ENCODE measurements at places on chromosomes 7 and 10.
A peak's percentile ranks its signal among the peaks of the same experiment; 100 is the strongest.

GRCh38 chr10:32190890-32191491, 134.8 kb upstream of the KIF5B start:
- ATAC-seq = no peak

- no peak for ATAC-seq
Observed at GRCh38 chr7:12056381-12056780, 154.7 kb upstream of the TMEM106B start.

DNA sequence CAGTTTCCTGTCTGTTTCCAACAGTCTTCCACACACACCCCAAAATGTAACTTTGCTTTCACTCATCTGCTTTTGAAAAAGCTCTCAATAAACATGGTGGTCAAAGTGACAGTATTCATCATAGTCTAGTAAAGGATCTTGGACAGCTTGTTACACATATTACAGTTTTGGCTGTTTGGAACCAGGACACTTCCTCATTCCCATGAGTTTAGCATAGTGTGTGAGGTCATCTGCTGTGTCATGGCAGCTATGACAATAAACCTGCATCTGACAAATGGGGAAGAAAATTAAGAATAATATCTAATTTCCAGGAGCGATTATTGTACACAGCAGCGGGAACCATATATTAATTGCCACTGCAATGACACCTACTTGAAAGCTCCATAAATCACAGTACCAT, 184.3 kb upstream of the SLC26A5 start:
- no peak for ATAC-seq

DNA sequence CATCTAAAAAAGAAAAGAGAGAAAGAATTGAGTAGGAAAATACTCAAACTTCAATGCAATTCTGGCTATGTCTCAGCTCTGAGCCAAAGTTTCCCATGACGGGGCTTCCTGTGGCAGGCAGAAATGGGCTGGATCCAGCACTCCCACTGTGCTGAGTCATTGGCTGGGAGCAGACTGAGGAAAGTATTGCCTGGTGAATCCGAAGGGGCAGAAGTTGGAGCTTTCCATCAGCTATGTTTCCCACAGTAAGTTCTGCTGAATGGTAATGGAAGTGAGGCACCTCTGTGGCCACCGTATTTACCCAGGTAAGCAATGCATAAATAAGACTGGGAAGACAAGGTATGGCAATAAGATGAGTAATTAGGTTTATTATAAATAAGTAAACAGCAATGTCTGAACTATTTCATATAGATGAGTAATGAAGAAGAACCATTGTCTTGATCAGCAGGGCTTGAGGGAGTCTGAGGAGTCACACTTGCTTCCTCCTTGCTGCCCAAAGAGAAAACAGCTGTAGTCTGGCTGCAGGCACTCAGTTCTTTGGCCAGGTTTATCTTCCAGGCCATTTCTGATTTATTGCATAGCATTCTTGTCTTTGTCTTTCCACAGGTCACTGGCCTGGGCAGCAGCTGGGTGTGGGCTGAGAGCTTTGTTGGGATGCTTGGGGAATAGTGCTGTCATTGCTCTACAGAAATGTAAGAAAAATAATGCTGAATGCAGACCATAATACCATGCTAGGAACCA, 255.3 kb downstream of the DNAJB9 start:
- no peak for ATAC-seq

DNA sequence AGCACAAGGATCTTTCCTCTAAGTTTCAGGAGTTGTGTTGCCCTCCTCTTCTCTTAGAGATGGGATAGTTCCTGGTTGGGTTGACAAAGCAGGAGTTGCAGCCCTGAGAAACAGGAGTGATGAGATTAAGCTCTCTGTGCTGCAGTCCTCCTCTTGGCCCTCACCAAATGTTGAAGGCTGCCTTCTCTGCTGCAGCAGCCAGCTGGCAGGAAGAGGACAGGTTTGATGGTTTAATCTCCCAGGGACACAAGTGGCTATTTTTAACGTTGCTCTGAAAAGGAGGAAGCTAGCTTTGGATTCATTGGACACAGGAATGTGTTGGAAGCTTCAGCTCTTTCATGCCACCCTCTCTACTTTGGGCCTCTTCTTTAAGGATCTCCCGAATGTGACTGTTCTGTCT, 9.4 kb downstream of the STRIP2 start:
- ATAC-seq = no peak

DNA sequence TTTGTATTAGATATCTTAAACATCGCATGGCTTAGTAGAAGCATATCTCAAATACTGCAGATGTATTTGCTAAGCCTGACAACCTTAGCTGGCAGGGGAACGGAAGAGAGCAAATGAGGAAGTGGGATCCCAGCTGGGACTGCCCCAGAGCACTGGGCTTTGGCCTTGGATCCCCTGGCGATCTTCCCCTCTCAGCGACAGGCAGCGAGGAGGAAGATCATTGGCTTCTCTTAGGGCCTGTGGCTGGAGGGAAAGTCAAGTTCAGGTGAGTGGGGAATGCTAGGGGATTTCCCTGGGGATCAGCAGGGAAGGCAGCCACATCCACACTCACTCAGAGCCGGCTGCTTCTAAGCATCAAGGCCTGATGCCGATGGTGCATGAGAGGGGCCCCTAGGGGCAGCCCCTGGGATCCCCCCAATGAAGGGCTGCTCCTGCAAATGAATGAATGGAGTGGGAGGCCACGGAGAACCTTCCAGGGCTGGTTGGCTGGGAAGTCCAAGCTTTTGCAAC, 42.0 kb downstream of the LYZL2 start:
- ATAC-seq = peak; percentile 59

GRCh38 chr10:128713874-128714570, 587.8 kb upstream of the MKI67 start:
- no peak for ATAC-seq

DNA sequence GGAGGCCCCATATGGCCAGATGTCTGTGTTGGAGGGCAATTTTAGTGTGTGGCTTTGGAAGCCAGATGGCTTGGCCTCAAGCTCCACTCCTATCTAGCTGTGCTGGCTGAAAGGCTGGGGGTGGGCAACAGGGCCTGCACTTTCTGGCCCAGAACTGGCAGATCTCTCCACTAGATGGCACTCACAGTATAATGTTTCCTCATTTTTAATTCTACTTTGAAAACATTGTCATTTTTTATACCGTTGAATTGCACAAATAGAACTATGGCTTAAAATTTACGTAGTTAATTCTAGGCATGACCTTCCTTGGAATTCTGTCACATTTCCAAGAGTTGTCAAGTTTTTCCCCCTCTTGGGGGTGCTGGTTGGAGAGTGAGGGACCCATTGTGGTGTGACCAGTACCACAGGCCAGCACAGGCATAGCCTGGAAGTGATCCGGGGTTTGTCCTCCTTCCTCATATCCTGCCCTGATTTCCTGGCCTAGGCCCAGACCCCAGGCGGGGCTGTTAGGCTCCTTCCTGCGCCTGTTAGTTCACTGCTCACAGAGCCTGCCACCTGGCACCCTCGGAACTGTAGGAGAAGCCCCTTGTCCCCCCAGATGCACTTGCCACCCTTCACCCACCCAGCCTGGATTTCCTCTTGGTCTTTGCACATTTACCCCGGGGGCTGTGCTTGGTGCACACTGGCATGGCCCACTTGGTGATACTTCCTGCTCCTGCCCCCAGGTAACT, 52.8 kb downstream of the ARHGAP22 start:
- no peak for ATAC-seq

DNA sequence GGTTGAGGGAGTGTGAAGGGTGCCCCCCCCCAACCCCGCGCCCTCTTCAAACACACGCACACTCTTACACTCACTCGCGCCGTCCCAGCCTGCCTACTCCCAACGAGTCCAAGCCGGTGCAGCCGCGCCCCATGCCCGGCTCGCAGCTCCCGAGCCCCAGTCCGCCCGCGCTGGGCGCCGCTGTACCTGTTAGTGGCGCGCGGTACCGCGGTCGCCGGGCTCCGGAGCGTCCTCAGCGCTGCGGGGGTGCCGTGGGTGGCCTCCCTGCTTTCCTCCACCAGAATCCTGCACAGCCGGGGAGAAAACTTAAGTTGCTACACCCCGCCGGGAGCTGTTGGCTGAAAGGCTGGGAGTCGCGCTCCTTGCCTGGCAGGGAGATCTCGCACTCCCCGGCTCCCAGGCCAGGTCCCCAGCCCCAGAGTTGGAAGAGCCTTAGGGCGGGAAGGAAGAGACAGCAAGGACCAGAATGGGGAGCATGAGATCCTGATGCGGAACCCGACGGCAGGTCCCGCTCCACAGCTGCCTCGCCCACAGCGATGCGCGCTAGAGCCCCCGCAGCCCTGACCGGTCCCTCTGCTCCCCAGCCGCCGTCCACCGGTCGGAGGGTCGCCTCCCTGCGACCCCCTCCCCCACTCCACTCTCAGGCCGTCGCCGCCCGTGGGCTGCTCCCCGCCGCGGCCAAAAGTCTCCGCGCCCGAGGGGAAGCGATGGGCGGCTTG, 863 bp downstream of the ST8SIA6 start:
- peak; percentile 64 for ATAC-seq

DNA sequence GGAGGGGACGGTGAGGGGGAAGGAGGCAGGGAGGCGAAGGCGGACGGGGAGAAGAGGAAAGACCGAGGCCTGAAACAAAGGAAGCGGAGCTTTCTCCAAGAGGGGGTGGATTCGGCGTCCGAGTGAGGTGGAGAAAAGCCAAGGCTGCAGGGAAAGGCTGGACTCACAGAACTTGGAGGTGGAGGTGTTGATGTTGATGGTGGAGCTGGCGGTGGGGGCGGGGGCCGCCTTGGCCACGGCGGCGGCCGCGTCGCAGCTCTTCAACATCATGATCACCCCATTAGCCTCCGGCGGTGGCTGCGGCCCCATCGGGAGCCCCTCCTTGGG, 578 bp downstream of the CACUL1 start:
- no peak for ATAC-seq

GRCh38 chr7:30240106-30240800, 44.1 kb upstream of the ZNRF2 start:
- no peak for ATAC-seq

- no peak for ATAC-seq
Observed at GRCh38 chr7:12267542-12267941, 56.4 kb downstream of the TMEM106B start.

DNA sequence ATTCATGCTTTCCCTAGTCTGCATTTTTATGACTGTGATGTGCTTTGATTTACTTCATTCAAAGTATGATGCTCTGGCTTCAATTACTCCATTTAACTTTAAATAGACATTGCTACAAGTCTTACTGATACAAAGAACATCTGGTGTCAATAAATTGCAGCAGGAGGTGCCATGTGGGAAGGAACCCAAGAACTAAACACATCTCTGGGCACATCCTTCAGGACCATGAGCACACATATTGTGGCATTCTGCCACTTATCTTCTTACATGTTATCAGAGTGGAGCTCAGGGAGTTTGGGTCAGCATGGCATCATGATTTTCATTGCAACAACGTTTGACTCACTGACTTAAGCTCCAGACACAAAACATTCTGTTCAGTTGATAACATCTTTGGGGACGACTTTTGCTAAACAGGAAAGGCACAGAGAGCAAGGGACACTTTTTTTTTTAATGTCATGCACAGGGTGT, 227.0 kb downstream of the DKK1 start:
- ATAC-seq = no peak

GRCh38 chr10:31896968-31897384, 31.7 kb downstream of the ARHGAP12 start:
- no peak for ATAC-seq

GRCh38 chr7:156073366-156074052, 261.2 kb upstream of the SHH start:
- no peak for ATAC-seq

GRCh38 chr7:111931016-111931517, 275.1 kb downstream of the DOCK4 start:
- peak; percentile 21 for ATAC-seq

GRCh38 chr7:17227766-17228490, 70.5 kb upstream of the AHR start:
- no peak for ATAC-seq

- peak; percentile 3 for ATAC-seq
Observed at GRCh38 chr7:107167483-107168232, 1.1 kb upstream of the HBP1 start.

DNA sequence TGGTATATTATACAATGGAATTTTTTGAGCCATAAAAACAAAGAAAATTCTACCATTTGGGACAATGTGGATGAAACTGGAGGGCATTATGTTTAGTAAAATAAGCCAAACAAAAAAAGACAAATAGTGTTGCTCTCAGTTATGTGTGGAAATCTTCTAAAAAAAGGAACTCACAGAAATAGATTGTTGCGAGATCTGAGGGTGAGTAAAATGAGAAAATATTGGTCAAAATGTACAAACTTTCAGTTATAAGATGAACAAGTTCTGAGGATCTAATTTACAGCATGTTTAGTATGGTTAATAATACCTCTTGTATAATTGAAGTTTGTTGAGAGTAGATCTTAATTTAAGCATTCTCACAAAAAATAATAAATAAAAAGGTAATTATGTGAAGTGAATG, 291.2 kb downstream of the KIF20B start:
- ATAC-seq = no peak

DNA sequence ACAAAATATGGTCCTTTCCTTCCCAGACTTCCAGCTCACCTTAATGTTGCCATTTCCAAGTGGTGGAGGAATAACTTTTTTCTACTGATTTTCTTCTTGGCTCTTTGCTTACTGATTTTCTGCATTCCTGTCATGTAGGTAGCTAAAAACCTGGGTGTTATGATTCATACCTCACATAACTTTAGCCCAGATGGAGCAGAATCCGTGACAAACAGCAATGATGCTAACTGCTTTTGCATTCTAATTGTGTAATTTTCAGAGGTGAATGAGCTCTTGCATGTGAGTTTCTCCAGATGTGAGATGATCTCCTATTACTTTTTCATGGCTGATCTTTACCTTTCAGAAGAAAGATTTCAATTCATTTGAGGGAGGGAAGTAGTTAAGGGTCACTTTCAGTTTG, 43.4 kb downstream of the WDR11 start:
- ATAC-seq = no peak

DNA sequence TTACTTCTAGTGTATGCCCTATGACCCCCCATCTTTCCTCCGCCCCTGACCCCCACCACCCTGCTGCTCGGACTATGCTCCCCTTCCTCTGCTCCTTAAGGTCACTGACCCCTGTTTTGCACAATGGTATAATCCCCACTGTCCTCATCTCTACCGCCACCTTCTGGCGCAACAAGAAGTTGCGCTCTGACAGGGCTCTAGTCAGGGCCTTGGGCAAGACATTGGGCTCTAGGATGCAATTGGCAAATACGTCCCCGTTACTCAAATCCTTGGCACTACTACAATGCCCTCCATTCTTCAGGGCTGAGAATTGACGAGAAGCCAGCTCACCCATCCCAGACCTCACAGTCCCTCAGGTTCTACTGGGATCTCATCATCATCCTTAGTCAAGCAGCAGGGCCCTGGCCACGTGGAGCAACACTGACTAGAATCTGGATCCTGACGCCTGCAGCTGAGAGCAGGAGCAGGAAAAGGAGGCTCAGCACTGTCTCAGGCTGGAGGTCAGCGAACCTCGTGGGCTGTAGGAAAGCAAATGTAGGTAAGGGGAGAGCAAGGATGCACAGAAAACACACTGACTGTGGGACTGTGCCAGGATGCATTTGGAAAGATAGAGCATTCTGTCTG, 10.6 kb downstream of the LRIT2 start:
- peak; percentile 27 for ATAC-seq

DNA sequence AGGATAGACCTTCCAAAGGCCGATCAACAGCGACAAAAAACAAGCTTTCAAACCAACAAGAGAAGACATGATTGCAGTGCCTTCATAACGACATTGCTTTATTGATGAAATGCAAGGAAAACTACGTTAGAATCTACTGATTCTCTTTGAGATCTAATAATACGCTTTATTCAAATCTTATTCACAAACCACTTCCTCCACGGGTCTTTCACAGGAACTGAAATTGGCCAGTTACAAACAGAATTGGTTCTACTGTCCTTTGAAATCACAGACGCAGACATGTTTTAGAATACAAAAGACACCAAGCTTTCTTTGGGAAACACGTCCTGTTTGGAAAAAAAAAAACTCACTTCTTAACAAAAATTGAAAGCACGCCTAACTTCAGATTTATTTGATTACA, 74.7 kb upstream of the SEPHS1 start:
- no peak for ATAC-seq
